ENCODE measurements at places on chromosomes 3 and 15.
A peak's percentile ranks its signal among the peaks of the same experiment; 100 is the strongest.

DNA sequence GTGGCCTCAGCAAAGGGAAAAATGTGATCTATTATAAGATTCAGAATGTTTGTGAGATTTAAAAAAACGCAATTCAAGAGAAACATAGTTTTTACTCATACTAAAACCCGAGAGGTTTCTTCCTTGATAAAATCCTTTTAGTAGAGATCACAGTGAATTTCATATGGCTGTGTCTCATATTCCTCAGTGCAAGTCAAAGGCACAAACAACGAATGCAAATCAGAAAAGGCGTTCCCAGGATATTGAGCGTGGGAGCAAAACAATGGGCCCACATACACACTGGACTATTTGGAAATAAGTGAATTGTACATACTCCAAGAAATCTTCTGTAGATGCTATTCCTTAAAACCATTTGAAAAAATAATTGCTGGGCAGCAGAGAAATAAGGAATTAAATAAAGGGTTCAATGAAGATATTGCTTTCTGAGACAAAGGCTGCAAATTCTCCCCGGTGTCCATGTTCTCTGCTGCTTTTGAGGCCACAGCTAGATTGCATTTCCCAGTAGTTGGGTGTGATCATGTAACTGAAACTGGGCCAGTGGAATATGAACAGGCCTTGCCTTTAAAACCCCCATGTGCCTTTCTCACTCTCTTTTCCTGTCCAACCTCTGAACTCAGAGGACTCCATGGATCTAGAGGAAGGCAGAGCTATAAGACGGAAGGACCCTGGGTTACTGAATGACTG lies 144.6 kb upstream of the TBL1XR1 start:
- no peak for DNase-seq

DNA sequence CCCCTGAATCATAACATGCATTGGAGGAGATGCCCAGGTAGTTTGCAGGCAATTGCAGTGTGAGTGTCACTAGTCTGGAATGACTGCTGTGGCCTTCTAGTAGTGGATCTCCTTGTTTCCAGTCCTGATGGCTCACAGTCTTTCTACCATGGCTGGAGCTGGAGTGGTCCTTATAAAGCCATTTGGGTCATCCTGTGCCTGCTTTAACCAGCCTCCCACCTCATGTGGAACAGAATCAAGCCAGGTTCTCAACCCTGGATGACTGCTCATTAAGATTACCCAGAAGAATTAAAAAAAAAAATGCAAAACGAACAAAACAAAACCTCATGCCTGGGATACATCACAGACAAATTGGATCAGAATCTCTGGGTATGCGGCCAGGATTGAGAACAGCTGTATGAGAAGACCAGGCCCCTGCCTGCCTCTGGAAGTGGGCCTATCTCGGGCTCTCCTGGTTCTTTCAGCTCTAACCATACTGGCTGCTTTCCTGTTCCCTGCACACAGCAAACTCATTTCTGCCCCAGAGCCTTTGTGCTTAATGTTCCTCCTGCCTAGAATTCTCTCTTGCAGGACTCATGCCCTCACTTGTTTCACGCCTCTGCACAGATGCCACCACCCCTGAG lies 96.4 kb downstream of the ITPR1 start:
- DNase-seq = no peak

DNA sequence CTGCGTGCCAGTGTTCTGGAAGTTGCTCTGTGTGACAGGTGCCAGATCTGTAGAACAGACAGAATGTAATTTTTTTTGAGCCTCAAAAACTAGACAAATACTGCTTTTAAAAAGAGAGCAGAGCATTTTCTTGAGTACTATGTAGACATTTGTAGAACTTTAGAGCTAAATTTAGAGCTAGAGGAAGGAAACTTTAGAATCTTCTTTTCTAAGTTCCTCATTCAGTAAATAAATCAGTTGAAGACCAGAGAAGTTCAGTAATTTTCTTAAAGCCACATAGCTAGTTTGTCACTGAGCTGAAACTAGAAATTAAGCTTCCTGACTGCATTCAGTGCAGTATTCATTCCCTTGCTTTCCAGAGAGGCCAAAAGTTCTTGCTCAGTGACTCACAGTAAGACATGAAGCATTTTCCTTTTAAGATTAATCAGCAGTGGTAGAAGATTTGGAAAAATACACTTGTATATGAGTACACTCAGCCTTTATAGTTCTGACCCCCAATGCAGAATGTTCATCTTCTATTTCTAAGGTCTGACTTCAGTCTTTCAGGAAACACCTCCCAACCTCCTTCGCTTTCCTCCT lies 83.6 kb upstream of the TSEN2 start:
- DNase-seq = no peak

DNA sequence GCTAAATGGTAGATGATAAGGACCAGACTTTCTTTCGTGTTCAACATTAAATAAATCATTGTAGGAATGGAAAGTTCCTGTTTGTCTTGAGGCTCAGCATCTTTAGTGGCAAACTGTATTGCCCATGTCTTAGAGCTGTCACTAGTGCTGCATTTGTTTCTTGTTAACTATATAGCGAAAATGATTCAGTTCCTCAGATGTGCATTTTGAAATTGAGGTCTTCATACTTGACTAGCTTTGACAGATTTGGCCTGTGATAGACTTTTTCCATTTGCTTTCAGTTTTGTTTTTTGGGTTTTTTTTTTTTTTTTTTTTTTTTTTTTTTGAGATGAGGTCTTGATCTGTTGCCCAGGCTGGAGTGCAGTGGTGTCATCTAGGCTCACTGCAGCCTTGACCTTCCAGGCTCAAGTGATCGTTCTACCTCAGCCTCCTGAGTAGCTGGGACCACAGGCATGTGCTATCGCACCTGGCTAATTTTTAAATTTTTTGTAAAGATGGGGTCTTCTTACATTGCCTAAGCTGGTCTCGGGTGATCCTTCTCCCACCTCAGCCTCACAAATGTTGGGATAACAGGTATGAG lies 9.5 kb upstream of the RPLP1 start:
- no peak for DNase-seq

DNA sequence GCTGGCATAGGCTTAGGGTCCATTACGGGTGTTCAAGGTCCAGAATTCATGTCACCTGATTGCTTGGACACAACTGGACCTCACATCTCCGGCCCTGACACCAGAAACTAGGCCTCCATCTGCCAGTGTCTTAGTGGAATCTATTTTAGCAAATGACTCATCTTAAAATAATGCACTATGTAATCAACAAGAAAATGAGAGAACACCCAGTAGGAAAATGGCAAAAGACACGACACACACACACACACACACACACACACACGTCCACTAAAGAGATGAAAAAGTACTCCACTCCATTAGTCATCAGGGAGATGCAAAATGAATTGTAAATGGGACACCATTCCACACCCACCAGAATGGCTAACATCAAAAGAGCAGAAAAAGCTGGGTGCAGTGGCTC lies 11.2 kb downstream of the APBA2 start:
- no peak for DNase-seq

GRCh38 chr3:110816008-110816407 lies 255.6 kb upstream of the NECTIN3 start:
- no peak for DNase-seq

- DNase-seq = no peak
Measured at GRCh38 chr3:45599424-45599886, 4.9 kb downstream of the LIMD1 start.

DNA sequence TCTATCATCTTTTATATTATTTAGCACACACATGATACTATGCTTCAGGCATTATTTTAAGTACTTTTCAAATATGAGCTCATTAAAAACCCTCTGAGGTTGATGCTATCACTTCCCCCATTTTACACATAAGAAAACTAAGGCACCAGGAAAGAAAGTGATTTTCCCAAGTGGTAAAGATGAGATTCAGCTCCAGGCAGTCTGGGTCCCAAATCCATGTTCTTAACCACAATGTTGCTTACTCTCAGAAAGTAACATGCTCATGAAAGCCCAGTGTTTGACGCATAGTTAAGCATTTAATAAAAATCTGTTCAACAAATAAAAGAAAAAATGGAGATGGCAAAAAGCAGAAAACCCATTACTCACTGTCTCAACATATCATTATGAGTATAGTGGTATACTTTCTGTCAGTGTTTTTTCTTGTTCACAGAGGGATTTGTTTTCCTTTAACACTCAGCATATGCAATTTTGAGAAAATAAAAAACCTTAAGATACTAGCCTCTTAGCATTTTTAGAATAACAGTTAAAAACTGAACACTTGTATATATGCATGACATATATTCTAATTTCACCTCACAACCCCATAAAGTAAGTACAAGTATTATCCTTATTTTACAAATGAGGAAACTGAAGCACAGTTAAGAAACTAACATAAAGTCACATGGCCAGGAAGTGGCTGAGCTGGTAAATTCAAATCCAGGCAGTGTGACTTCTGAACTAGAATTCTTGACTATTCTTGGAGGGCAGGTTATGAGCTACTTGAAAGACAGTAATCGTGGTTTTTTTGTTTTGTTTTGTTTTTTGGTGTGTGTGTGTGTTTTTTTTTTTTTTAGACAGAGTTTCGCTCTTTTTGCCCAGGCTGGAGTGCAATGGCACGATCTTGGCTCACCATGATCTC lies 10.4 kb downstream of the PEAK1 start:
- no peak for DNase-seq

GRCh38 chr3:9246189-9246588 lies 3.3 kb downstream of the SRGAP3 start:
- no peak for DNase-seq

DNA sequence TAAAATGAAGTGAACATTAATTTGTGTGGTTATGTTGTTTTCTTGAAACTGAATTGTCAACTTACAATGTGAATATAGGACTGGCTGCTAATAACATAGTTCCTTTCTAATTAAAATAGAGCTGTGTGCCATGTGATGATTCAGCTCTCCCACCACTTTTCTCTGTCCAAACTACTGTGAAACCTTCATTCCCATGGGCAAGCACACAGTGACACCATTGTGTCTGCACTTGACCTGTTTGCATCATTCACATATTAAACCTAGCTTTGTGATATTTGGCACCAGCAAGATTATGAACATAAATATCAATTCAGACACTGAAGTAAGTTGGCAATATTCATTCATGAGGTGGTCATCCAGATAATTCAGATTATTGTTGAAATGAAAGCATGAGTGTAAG lies 78.8 kb upstream of the TCF12 start:
- DNase-seq = no peak

- DNase-seq = peak; percentile 13
Measured at GRCh38 chr3:126895178-126896066, 87.5 kb upstream of the PLXNA1 start.

- no peak for DNase-seq
Measured at GRCh38 chr15:40054855-40055575, 16.0 kb upstream of the SRP14 start.

- DNase-seq = peak; percentile 71
Measured at GRCh38 chr3:82133070-82133606, 371.7 kb upstream of the GBE1 start.

DNA sequence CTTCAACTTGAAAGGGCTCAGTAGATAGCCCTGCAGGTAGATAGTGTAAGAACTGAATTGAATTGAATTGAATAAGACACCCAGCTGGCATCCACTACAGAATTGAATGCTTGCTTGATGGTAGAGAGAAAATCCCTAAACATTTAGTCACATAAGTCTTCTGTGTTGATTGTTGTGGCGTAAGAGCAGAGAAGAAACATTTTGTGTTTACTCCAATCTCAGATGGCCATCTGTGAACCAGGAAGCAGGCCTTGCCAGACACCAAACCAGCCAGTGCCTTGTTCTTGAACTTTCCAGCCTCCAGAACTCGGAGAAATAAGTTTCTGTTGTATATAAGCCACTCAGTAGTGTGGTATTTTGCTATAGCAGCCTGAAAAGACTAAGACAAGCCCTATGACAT lies 43.6 kb downstream of the SST start:
- no peak for DNase-seq

DNA sequence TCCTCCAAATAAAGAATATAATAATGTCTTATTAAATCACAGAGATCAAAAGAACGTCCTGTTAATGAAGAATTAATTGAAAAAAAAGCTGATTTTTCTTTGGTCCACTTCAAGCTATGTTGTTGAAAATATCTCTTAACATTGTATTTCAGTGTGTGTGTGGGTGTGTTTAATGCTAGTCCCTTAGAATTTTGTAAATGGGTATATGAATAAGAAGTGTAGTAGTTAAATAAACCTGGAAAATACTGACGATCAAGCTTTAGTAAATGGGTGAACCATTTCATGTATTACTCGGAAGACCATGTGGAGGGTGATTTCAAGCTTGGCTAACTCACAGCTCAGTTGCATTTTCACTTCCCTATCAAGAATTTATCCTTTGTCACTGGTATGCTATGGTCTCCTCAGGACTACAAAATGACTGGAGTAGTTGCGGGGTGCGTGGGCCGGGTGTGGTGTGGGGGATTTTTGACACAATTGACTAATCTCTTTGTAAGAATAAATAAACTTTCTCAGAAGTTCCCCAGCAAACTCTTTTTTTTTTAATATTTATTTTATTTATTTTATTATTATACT lies 586.4 kb downstream of the GRM7 start:
- no peak for DNase-seq

GRCh38 chr3:46520531-46520930 lies 22.8 kb downstream of the RTP3 start:
- DNase-seq = no peak

DNA sequence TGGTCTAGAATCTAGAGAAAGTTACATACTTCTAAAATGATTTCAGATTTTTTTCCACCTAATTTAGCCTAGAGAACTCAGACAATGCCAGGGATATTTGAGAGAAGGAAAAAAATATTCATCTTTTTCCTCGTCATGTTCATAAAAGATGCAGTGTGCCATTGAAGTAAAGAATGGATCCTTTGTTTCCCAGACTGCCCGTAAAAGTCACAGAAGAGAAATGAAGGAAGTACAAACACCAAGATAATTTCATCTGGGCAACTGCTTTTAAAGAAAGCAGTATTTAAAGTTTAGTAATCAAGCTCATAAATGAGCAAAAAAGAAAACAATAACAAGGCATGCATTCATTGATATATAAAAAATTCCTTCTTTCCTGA lies 47.2 kb downstream of the TTC23 start:
- no peak for DNase-seq

- DNase-seq = no peak
Measured at GRCh38 chr3:72317491-72317890, 530.8 kb downstream of the SHQ1 start.

GRCh38 chr3:172640751-172641150 lies 70.1 kb downstream of the NCEH1 start:
- DNase-seq = no peak

DNA sequence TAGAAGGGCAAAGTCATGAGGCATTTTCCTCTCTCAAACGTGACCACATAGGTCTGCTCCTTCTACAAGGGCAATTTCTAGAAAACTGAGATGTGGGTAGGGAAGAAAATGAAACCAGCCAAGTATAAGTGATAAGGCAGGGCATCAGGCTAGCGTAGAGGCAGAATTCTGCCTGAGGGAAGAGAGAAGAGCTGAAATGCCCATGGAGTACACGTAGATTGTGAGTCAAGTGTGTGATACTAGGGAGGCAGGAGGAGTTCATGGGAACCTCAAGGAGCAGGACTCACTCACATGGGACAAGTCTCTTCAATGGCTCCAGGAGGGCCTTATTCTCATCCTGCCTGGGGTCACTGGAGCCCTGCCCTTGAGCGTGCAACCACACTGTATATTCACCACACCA lies 34.9 kb upstream of the PPP4R2 start:
- no peak for DNase-seq

GRCh38 chr15:93121973-93122910 lies 33.2 kb upstream of the RGMA start:
- DNase-seq = no peak

Data from erythroblast (primary cell).